Left renal cortex interstitium (tissue), 4 donors: ENCODE measurements at places on chromosomes 3 and 15. TPM values are rescaled to one million over a fixed set of nuclear protein-coding genes. Genes with fewer than 3 reads are reported as not detected.

Gene EPHB3
- polyA plus RNA-seq = 25.5 TPM

- no peak for DNase-seq
These were observed 3.0 kb upstream of the ANO10 start for GRCh38 chr3:43624619-43625305.

- DNase-seq = no peak
These were observed 50.5 kb downstream of the CD86 start for GRCh38 chr3:122105626-122106025.

DNA sequence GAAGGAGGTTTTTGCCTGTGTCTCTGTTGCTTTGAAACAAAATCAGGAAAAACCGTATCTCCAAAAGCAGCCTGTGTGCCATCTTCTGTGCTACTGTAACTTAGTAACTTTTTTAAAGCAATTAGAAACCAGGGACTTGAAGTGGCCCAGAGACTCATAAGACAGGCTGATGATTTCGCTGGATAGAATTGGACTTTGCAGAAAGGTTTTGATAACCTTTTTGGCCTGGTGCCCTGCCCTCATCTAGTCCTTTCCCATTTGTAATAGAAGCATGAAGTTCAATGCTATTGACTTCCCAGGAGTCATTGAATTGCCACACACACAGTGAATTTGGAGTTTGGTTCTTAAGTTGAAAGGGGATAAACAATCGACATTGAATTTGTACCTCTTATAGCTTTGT is 157.2 kb downstream of the PTPRG start:
- DNase-seq = no peak

Gene ANKUB1
- polyA plus RNA-seq = 0.70 TPM

- no peak for DNase-seq
These were observed 26.8 kb upstream of the SEMA4B start for GRCh38 chr15:90174140-90174875.

Gene FANCD2
- 25.6 TPM for polyA plus RNA-seq

Gene SLC28A2
- polyA plus RNA-seq = 0.29 TPM

Gene NT5DC2
- polyA plus RNA-seq = 149 TPM

DNA sequence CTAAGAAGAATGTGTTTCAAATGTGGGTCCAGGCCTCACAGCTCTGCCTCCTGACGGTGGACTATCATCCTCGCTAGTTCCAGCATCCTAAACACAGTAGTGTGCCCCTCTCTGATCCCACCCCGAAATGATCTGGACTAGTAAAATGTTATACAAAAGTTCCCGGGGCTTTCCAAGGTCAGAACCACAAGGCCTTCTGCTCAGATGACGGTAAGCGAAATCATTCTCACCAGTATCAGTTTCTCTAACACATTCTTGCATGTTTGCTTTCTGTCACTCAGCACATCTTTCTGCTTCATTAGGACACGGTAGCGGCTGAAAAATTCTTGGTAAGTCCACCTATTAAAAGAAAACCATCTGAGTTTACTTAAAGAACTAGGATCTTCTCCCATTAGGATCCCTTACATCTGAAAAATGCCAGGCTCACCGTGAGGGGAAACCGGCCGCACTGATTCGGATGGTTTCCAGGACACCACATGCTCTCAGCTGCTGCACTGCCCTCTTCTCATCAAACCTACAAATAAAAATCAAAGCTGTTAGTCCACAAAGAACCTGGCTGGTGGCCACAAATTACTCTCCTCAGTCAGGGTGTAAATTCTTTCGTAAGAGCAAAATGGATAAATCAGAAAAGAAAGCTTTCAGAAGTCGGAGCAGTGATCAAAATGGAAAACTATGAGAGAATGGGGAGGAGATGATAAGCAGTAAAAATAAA is 83.9 kb upstream of the MYO5C start:
- DNase-seq = no peak

Gene CHRFAM7A
- 6.3 TPM for polyA plus RNA-seq

DNA sequence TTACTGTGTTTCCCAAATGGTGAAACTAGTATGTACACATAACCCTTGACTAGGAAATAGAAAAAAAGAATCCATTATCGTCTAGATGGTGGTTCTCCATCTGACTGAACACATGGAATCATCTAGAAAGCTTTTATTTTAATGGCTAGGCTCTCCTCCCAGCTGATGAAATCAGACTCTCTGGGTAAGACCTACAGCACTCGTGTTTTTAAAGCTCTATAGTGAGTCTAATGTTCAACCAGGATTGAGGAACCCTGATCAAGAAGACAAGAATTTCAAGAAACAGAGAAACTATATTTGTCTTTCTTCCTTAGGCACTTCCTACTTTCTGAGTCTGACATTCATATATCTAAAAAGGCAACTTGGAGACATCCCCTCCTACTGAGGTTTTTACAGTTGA is 118.8 kb downstream of the TMCO5A start:
- no peak for DNase-seq

GRCh38 chr15:74816624-74817369 is 4.2 kb downstream of the LMAN1L start:
- DNase-seq = no peak

- DNase-seq = no peak
These were observed 78.3 kb upstream of the PPP2R3A start for GRCh38 chr3:135887220-135887619.

Gene SLC41A3
- polyA plus RNA-seq = 64.6 TPM

GRCh38 chr15:78682693-78683410 is 41.8 kb upstream of the CHRNB4 start:
- DNase-seq = no peak

GRCh38 chr3:78141269-78141668 is 1101.4 kb downstream of the ROBO2 start:
- no peak for DNase-seq

- peak; percentile 56 for DNase-seq
These were observed 121.2 kb downstream of the TLE3 start for GRCh38 chr15:69976366-69976994.

GRCh38 chr3:197224034-197224444 is 74.4 kb downstream of the DLG1 start:
- DNase-seq = no peak

Gene FAM240A
- not detected for polyA plus RNA-seq

Gene NEK11
- polyA plus RNA-seq = 24.5 TPM

- DNase-seq = no peak
These were observed 53.4 kb upstream of the LRIG1 start for GRCh38 chr3:66554178-66554577.

DNA sequence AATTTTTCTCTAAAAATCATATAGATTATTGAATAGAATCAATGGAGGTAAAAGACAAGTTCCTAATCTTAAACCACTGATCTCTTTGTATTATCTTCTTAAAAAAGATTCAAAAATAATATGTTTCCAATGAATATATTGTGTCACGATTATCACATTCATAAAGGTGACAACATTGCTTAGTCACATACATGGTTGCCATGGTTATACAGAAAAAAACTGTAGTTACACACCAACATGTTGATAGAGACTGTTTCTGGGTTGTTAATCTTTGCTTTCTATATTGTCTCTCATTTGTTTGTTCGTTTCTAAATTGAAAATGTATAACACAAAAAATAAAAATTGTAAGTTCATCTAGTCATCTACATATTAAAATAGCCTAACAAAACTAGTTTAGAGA is 376.0 kb upstream of the ALCAM start:
- DNase-seq = no peak

Gene GPR87
- polyA plus RNA-seq = not detected
